ENCODE measurements at places on chromosomes 12 and 14. TPM values are rescaled to one million over a fixed set of nuclear protein-coding genes. Genes with fewer than 3 reads are reported as not detected.
A peak's percentile ranks its signal among the peaks of the same experiment; 100 is the strongest.

Gene GPD1
- total RNA-seq: under 0.01 TPM

DNA sequence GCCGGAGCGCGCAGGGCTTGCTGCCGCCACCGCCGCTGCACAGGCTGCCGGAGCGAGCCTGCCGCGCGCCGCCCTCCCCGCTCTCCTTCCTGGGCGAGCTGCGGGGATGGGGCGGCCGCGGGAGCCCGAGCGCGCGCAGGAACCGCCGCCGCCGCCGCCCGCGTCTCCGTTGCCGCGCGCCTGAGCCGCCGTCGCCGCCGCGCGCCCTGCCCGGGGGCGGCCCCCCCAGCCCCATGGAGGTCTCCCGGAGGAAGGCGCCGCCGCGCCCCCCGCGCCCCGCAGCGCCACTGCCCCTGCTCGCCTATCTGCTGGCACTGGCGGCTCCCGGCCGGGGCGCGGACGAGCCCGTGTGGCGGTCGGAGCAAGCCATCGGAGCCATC lies 352 bp downstream of the PLXNC1 start:
- no peak for DNase-seq

DNA sequence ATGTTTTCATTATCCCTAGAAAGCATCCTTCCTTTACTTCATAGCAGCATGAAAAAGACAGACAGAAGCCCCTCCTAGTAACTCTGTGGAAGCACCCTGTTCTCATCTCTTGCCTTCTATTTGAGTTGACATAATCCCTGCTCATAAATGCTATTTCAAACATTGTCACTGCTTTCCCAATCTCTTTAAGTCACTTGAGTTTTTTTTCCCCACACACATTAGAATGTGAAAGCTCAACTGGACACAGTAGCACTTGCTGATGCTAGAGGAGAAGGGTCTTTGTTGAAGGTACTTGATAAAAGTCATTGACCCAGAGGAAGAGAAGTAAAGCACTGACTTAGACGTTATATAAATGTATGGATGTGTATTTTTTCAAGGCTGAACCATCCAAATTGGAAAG lies 3.0 kb downstream of the E2F7 start:
- peak; percentile 58 for DNase-seq

Gene ACADS
- 9.7 TPM for total RNA-seq

Gene IFT43
- 37.4 TPM for total RNA-seq

Gene PKP2
- total RNA-seq: 9.5 TPM

Gene AMHR2
- total RNA-seq: not detected

Gene CLEC9A
- not detected for total RNA-seq

Gene EMC9
- total RNA-seq: 17.4 TPM

- no peak for DNase-seq
These were observed 11.6 kb downstream of the SLC7A7 start for GRCh38 chr14:22803687-22803974.

GRCh38 chr12:238736-239398 lies 23.8 kb downstream of the SLC6A13 start:
- no peak for DNase-seq

- DNase-seq: peak; percentile 84
These were observed 31.8 kb upstream of the PLEKHG6 start for GRCh38 chr12:6278439-6279255.

DNA sequence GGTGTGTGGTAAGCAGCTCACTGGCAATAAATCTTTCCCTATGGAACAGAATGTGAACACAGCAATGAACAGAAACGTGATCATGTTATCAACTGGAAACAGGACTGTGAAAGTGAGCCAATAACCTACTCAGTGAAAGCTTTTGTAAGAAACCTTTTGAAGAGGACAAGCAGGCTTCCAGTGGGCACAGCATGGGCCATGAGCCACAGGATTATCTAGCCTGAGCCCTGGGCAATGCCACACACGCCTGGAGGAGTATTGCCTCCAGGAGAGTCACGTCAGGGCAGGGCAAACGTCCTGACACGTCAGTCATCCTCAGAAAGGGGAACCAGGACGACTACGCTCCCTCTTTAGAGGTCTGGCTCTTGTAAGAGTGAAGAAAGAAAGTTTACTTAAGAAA lies 32.3 kb downstream of the NRDE2 start:
- peak; percentile 28 for DNase-seq

Gene PLEKHD1
- not detected for total RNA-seq

DNA sequence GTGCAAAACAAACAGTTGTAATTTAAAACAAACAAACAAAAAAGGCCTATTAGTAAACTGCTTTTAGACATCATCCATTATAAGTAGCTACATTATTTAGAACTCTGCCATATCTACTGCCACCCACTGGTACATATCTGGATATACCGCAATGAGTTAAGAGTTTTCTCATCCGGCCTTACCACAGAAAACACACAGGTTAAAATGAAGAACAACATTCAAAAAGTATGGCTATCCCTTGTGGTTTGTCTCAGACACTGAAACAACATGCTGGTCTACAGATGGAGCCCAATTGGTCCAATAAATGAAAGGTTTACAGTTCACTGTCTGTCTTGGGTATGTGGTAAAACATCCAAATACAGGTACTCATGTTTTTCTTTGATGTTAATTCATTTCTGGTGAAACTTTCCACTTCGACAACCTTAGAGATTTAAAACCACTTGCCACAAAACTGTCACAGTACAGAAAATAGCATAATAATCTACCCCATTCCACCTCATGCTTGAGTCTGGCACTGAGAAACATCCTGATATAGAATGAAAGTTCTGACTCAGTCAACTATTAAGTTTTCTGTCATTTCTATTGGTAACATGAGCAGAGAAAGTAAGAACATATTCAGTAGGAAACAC lies 354.3 kb downstream of the CEP128 start:
- DNase-seq: peak; percentile 60

DNA sequence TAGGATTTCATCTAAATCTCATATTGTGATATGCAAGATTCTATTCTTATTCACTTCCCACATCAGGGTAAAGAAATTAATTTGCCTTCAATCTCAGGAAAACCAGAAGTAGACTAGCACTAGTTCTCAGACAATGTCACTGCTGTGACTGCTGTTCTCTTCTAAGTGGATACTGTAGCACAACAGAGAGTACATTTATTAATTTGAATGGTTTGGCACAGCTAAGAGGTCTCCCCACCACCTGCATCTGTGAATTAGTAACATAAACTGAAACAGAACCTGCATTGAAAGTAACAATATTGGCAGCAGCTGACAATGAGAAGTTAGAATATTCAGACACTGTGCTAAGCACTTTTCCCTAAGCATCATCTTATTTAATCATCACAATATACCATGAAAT lies 253.1 kb downstream of the PDZRN4 start:
- no peak for DNase-seq

- DNase-seq: peak; percentile 99
These were observed 11.4 kb downstream of the EVL start for GRCh38 chr14:100076606-100077005.

- DNase-seq: no peak
These were observed 11.2 kb upstream of the LBHD2 start for GRCh38 chr14:103072595-103073366.

GRCh38 chr12:40988824-40989223 lies 199.3 kb upstream of the PDZRN4 start:
- no peak for DNase-seq

DNA sequence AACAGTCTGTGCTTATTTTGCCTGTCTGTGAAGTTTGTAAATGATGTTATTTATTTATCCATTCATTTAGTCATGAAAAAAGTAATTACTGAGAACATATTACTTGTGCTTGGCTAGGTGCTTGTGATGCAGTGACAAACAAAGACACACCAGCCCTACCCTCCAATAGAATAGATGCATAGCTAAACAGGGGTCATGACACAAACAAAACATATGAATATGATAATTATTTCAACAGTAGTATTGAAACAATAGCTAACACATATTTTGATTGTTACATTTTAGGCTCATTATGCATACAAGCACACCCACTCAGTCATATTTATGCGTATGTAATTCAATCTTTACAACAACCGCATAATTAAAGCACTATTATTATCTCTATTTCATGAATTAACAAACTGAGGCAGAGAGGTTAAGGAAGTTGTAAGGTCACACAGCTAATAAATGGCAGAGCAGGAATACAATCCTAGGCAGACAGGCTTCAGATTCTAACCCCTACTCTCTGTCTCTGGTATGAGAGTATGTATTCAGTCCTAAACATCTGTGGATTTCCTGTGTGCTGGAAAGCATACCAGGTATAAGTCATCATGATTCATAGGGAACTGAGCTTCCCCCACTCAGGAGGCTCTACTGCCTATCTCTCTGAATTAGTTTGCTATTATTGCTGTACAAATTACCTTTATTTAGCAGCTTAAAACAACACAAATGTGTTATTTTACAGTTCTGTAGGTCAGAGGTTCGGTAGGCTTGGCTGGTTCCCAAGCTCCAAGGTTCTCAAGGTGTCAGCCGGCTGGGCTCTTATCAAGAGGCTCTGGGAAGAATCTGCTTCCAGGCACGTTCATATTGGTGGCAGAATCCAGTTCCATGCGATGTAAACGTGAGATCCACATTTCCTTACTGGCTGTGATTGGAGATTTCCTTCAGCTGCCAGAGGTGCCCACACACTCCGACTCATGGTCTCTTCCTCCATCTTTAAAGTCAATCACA lies 509.4 kb downstream of the GALC start:
- peak; percentile 3 for DNase-seq

DNA sequence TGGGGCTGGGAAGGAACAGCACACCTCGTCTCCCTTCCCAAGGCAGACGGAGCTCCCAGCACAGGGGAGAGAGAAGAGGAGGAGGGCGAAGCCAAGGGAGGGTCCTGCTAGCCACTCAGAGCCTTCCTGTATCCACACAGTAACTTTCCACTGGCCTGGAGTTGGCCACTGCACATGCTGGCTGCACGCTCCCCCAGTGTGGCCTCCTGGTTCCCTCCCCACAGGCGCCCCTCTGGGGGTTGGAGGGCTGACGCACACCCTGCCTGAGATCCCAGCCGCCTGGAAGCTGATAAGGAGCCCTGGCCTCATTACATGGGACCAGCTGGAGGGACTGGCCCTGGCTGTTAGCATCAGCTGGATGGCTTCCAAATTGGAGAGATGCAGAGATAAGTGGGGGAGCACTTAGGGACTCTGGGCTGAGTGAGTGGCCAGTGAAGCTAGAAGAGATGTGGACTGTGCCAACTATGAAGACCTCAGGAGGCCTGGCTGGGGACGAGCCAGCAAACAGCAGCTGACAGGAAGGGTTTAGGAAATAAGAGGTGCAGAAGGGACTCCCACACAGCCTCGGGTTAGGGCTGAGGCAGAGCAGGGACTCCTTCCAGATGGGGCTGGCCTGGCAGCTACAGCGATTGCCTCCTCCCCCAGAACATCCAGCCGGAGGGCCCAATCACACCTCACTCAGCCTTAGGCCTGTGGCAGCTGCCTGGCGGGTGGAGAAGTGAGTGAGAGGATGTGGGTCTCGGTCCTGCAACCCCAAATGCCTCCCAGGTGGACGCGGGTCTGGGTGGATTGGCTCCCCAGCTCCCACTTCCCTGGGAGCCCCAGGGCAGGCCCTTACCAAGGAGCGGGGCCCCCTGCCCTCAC lies 26.3 kb upstream of the BCDIN3D start:
- peak; percentile 100 for DNase-seq

DNA sequence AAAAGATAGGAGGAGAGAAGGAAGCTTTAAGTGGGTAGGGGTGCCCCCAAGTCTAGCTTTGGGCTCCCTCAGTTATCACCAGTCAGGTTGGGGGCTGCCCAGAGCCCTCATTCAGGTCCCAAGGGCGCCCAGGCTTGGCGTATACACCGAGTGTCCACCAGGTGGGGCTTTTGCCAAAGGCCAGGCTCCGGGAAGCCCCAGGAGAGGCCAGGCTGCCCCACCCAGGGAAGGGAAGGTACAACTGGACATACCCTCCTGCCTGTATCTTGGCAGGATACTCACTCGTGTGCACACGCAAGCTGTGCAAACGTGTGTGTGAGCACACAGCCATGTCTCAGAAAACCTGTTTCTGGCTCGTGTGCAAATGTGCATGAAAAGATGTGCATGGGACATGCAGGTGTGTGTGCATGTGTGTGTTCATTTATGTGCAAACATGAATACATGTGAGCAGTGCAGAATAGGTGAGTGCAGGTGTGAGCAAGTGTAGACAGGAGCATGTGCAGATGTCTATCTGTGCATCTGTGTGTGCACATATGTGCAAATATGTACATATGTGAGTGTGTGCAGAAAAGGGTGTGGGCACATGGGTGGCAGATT lies 103.9 kb upstream of the MYL2 start:
- peak; percentile 19 for DNase-seq

Gene IFI27L2
- total RNA-seq: 94.1 TPM

- no peak for DNase-seq
These were observed 47.6 kb downstream of the FAM222A start for GRCh38 chr12:109760930-109761921.

Gene LRRC10
- total RNA-seq: not detected

GRCh38 chr12:110577864-110578693 lies 5.0 kb downstream of the PPTC7 start:
- DNase-seq: peak; percentile 82

Gene IL23A
- not detected for total RNA-seq

DNA sequence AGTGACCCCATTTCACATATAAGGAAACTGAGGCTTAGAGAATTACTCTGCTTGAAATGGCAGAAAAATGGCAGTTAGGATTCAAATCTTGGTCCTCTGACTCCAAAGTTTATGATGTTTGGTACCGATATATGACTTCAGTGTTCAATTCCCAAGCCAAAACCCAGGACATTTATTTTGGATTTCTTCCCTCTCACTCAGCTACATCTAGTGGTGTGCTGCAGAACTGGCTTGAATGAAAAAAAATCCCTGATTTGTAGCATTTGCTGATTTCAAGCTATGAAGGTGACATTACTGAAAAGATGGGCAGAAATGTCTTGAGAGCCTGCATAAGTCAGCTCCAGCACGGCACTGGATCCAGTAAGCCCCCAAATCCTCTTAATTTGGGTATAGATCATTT lies 106.4 kb downstream of the EFCAB11 start:
- no peak for DNase-seq

GRCh38 chr12:47545938-47546609 lies 159.8 kb downstream of the RPAP3 start:
- DNase-seq: no peak

GRCh38 chr12:129885287-129885686 lies 18.5 kb downstream of the TMEM132D start:
- DNase-seq: no peak

Gene BIN2
- not detected for total RNA-seq

Gene EPYC
- total RNA-seq: not detected

DNA sequence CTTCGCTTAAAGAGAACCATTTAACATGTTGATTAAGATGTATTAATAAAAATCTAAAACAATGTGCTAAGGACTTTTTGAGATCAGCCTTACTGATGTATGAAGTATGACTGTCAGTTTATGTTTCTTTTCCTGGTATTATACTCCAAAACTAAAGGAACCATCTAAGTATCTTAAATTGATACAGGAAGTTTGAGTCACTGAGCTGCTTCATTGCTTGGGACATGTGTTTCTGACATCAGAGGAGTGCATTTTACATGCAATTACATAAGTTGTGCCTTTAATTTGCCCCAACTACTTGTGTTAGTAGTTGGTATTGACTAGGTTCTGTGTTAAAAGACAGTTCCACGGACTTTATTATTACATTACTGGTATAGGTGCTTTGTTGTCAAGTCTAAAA lies 50.9 kb downstream of the PROX2 start:
- DNase-seq: peak; percentile 56

GRCh38 chr12:104570174-104570907 lies 113.6 kb downstream of the CHST11 start:
- DNase-seq: no peak
